ENCODE measurements at places on chromosomes 4 and X.

GRCh38 chr4:184346682-184347081 is 127.7 kb downstream of the IRF2 start:
- no peak for DNase-seq

DNA sequence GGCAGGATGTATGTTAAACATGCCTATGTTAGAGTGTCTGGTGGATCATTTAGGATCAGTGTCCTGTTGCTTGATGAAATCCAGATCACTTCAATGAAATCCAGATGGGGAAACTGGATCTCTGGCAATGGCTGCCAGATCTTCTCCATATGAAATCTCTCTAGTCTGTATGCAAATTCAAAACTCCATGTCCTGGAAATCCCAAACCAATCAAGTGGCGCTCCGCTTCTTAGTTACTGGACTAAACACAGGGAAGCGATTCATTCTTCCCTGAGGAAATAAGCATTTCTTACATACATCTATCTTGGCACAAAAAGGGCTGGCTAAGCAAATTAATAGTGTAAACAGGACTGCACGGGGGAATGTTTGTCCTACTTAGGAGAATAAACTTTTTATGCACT is 94.9 kb downstream of the HDAC8 start:
- no peak for DNase-seq

DNA sequence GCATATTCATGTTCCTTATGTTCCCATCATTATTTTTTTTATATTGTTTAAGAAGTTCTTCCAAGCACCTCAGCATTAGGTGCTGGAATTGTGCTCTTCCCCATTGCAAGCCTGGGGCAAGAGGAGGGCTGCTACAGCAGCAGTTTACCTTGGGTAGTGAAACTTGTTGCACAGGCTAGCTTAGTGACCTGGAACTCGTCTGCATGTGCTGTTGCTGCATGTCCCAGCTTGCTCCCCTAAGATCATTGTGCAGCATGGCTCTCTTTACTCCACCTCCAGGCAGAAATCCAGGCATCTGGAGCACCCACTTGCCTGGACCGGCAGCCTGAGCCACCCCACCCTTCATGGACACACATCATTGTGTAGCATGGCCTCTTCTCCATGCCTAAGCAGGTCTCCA is 776.0 kb downstream of the GLUD2 start:
- DNase-seq = peak; percentile 5

DNA sequence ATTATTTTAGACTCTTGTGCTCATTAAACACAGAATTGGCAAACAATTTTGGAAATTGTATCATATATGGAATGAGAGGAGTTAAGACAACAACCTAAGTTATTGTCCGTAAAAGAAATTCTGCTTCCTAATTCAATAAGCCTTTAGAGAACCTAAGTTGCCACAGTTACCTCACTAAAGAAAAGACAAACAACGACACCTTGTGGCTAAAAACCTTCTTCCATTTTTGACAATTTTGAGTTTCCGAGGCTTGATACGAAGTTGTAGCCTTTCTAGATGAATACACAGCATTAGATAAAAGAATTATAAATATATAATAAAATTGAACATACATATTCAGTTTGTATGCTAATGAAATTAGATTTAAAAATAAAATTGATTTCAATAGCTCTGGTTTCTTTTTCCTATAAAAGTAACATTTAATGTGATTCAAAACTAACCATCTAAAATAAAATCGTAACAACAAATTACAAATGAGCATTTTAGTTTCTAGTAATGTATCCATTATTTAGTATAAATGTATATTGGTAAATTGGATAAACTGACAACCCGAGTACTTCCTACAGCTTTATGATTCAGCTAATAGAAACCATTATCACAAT is 275.1 kb downstream of the GPM6A start:
- no peak for DNase-seq

- DNase-seq = no peak
Measured at GRCh38 chr4:73730867-73731266, 9.5 kb upstream of the CXCL8 start.

GRCh38 chrX:134181275-134181660 is 55.7 kb upstream of the CCDC160 start:
- no peak for DNase-seq

- DNase-seq = no peak
Measured at GRCh38 chr4:176261018-176261417, 8.0 kb downstream of the ASB5 start.

GRCh38 chrX:150648296-150648940 is 44.8 kb upstream of the MTMR1 start:
- no peak for DNase-seq

- DNase-seq = no peak
Measured at GRCh38 chrX:72203421-72203820, 21.9 kb downstream of the PIN4 start.

DNA sequence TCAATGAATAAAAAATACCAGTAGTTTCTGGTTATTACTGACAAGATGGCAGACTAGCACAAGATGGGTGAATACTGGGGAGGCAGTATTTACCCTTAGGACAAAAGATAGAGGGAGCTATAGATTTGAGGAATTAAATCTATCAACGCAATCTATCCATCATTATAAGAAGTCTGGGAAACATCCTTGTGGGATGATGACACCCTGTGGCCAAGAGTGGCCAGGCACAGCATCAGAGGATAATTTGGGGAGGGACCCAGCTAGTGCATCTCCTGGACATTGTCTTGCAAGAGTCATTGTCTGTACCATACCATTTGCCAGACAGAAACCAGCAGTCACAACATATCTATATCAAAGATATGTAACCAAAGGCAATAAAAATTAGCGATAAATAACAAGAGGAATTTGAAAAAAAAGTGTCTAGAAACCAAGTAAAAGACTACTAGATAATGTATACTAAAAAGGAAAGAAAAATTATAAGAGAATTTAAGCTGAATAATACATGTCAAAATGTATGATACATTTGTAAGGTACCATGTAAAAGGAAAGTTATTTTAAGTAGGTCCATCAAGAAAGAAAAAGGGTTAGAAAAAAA is 22.9 kb downstream of the KCTD8 start:
- DNase-seq = no peak

GRCh38 chr4:1978741-1979476 is 29.9 kb downstream of the NELFA start:
- no peak for DNase-seq

GRCh38 chr4:165716472-165716871 is 156.6 kb upstream of the TLL1 start:
- no peak for DNase-seq

DNA sequence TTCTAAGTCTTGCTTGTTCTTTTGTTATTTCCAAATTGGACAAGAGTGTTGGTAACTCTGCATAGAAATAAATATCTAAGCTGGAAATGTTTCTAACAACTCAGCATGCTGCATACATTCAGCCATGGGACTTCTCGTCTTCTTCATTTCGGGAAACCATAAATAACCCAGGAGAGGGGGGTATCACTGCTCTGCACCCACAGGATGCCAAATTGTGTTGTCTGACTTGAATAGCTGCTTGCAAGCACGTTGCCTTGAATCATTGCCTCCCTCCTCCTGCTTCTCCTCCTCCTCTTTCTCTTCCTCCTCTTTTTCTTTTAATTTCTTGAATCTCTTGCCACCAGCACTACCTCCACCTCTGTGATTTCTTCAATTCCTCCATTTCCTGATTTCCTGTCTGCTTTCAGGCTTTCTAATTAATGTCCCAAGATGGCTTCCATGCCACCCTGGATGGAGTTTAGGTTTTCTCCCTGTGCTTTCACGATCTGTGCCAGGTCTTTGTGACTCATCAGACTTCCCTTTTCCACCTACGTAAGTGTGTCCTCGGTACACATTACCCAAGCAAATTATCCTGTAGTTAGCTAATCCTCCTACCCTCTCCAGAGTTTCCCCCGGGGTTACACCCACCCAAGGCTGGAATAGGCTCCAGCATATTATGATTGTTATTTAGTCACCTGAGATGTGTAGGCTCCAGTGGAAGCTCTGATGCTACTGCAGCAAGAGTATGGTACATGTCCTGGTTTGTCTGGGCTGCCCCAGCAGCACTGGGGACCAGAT is 122.6 kb upstream of the VCX3B start:
- DNase-seq = peak; percentile 16

DNA sequence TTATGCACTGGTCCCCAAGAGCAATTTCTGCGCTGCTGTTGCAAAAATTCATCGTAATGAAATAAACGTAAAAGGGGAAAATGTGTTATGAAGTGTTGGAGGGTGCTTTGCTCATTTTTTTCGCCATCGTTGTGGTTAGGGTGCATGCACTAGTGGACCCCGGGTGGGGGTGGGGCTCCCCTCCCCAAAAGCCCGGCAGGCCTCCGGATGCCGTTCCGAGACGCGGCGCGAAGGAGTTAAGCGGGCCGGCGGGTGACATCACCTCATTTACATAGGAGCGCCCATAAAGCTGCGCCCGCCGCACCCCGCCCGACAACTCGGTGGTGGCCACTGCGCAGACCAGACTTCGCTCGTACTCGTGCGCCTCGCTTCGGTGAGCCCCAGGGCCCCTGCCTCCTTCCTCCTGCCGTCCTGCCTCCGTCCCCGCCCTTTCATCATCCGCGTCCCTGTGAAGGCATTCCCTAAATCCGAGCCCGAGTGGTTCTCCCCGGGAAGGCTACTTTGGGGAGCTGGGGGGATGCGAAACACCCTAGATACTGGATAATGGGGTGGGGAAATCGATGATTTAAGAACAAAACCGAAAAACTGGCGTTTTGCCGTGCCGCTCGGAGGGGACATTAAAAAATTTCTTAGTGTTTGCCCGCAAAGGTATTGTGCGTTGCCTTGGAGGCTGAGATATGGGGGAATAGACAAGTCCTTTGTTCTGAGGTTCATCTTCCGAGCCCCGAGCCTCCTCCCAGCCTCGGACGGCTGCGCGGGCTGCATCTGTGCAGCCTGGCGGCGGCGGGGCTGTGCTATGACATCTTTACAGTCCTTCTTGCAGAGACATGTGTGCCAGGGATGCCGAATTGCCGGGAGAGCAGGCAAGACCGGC is at the start of gene TMSB4X:
TMSB4X (plus strand) TSS at position 315 of the 874 bp plus-strand sequence.
- no peak for DNase-seq

- no peak for DNase-seq
Measured at GRCh38 chr4:77146186-77147078, 10.6 kb upstream of the CCNG2 start.

DNA sequence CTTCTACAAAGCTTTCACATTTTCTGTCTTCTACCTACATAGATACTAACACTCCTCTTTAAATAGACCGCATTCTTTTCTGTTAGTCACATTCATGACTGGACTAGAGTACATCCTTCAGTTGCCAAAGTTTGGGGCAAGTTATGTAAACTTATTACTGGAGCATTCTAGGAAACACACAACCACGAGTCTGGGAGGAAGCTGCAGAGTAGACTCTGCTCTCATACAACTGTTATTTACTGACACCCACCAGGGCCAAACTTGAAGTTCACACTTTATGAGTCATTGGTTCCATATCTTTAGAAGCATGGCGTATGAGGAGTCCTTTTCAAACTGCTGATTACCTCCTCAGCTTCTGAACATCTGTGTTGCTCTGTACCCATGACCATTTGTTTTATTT is 87.0 kb downstream of the RNF150 start:
- peak; percentile 87 for DNase-seq

DNA sequence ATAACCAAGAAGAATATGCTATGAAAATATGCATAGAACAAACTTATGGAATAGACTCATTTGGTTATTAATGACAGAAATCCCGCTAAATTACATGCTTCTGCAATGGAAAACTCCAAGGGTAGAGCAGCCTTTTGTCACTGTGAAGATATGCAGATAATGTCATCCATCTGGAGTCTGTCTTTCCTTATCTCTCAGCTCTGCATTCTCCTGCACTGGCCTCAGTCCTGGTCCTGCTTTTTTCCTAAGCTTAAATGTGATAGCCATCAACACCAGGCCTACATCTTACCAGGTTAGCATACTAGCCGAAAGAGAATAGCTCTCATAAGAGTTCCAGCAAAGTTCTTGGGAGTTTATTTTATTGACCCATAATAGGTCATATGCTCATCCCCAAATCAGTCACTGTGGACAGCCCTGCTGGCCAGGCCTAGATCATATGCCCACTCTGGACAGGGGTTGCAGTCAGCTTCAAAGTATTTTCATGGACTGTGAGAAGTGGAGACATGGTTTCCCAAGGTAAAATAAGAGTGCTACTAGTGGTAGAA is 86.5 kb upstream of the LEF1 start:
- DNase-seq = no peak

- peak; percentile 18 for DNase-seq
Measured at GRCh38 chr4:26459054-26459755, 31.1 kb downstream of the CCKAR start.

DNA sequence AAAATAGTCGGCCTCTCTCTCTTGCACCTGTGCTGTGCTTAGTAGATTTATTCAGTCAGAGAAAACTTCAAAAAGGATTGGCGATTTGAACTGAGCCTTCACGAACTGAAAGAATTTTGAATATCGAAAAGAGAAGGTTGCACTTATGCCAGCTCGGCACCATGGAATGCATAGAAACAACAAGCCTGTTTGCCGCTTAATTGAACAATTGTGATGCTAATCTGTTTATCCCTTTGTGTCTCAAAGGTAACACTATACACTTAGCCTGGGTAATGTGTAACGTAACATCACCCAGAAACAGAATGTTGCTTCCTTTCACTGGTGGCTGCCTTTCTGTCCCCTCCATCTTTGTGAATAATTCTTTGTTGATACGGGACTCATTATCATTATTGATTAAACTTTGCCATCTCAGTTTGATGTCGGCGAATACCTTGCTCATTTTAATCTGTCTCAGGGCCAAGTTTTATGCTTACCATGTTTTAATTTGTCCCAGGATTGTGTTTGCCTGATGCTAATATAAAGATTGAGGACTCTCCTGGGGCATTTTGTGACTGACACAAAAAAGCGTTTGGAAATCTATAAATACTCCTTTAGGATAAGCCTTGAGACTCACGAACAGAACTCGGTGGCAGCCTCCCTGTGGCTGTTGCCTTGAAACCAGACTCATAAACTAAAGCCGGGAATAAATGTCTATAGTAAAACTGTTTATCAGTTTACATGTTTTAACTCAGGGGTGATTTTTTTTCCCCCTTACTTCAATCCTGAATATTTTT is 400.5 kb downstream of the RAPGEF2 start:
- DNase-seq = no peak

- DNase-seq = no peak
Measured at GRCh38 chr4:84931274-84931673, 35.2 kb downstream of the WDFY3 start.

GRCh38 chr4:180688480-180688879 is 1554.7 kb upstream of the TENM3 start:
- DNase-seq = no peak

DNA sequence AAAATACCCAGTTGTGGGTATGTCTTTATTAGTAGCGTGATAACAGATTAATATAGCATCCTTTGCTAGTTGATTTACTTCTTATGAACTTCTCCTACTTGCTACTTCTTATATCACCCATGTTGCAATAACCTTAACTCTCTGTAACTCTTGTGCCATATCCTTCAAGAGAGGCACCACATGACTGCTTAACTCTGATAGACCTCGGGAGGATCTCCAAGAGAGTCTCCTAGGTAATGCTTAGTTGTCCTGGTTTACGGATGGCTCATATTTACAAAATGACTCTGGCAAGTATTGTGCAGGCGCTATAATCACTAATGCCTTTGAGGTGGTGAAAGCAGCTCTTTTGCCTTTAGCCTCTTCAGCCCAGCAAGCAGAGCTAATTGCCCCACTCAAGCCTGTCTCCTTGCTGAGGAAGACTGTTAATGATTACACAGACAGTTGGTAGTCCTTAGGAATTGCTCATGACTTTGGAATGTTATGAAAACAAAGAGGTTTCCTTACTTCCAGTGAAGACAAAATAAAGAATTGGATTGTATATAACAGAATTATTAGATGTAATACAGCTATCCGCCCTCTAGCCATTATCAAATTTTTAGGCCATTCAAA is 1305.8 kb downstream of the PCDH7 start:
- DNase-seq = peak; percentile 43

GRCh38 chrX:16931371-16931770 is 15.1 kb upstream of the REPS2 start:
- DNase-seq = no peak
